Amniotic epithelial cell (primary cell): ENCODE measurements at places on chromosomes 2 and 18.

DNA sequence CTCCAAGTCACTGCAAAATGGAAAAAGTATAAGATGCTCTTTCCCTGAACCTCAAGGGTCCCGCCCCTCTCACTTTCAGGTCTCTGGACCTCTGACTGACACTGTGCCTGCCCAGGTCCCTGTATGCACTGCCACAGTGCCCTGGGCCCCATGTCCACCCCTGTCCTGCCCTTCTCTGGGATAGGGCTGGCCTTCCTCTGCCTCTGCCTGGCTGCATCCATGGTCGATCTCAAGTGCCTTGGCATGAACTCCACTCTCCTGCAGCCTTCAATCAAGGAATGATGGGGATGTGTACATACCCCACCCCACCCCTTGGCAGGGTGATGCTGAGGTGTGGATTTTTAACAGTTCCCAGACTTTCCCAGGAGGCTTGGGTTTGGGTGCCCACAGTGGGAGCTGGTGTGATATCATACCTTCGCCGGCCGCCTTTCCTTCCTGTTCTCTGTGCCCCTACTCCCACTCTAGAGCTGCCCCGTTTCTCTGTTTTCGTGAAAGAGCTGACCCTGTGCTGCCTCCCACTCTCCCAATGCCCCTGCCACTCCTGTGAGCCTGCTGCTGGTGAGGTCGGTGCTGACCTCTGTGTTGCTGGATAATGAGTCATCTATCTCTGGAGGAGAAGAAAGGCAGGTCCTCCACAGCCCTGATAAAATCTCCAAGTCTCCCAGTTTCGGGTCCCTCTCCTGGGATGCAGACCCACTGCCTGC is 18.9 kb downstream of the PTPN18 start:
- peak; percentile 69 for DNase-seq

DNA sequence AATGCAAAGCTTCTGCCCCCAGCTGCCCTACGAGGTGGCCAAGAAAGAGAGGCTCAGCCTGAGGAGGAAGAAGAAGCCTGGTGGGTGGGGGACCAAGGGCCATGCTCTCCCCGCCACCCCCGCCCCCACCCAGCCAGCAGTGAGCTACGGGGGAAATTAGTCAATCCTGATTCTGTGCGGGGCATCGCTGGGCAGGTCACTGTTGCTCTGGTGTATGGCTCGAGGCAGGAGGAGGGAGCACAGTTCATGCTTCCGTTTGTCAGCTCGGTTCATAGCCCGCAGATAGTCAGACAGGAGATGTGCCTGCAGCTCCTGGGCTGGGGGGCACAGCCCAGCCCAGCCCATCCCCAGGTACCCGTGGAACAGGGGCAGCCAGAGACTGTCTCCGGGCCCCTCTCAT is 17.1 kb downstream of the RAMP1 start:
- DNase-seq = no peak

GRCh38 chr18:10032331-10033015 is 118.7 kb downstream of the VAPA start:
- DNase-seq = no peak

GRCh38 chr18:75785206-75785605 is 357.7 kb upstream of the SMIM21 start:
- no peak for DNase-seq

DNA sequence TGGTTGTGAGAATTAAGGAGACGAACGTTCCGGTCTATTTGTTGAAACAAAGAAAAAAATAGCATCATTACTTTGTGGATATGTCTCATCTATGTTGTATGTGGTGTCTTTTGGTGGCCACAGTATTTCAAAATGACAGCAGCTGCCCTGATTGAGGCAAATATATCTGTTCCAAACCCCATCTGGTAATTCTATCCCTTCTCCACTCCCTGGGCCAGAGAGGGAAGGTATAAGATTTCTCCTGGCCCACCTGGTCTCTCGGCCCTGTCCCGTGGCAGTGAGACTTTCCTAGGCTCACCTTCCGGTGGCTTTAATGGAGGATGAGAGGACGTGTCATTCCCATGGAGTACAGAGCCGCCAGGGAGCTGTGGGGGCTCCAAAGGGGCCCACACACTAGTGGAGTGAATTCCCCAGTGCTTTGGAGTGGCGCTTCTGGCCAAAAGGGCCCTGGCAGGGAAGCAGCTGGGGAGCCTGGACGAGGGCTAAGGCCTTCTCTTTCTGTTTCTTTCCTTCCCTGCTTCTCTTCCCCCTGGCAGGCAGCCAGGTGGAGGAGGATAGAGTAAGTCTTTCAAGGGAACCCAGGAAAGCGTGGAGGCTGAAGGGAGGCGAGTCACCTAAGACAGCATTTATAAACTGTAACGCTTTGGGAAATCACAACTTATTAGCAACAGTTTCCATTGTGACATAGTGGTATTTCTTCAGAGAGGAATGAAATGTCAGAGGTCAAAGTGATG is 5.6 kb downstream of the FOSL2 start:
- peak; percentile 77 for DNase-seq

- no peak for DNase-seq
Measured at GRCh38 chr2:197277794-197278193, 32.8 kb downstream of the ANKRD44 start.

DNA sequence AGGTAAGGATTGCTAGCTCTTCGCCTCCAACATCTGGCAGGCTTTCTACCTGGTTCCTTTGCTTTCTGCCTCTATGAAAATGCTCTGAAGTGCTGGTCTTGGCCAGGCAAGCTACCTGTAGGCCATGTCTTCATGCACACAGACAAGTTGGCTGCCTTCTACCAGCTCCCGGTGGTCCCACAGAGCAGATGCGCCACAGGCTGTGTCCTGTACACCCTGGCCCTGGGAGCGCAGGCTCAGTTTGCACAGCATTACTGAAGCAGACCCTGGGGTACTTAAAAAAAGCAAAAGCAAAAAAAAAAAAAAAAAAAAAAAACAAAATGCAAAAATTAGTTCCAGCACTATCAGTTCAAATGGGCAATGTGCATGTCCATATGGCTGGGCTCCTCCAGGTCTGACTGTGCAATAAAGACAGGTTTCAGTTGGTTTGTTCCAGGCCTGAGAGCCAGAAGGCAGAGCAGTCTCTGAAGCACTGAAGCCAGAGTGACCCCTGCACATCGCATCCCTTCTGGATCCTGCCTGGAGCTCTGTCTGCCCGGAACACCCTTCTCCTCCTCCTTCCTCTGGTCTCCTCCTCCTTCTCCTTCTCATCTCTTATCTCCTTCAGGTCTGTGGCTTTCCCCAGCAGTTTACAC is 288.0 kb upstream of the REV1 start:
- no peak for DNase-seq

GRCh38 chr2:102895376-102895775 is 133.5 kb downstream of the TMEM182 start:
- DNase-seq = no peak

- DNase-seq = no peak
Measured at GRCh38 chr2:111171337-111171930, 50.7 kb downstream of the BCL2L11 start.

- DNase-seq = no peak
Measured at GRCh38 chr2:198917926-198918720, 539.6 kb downstream of the SATB2 start.

GRCh38 chr2:217980036-217980435 is 22.8 kb downstream of the TNS1 start:
- DNase-seq = no peak

GRCh38 chr18:9629709-9630108 is 15.3 kb upstream of the PPP4R1 start:
- peak; percentile 83 for DNase-seq
